GM06990 (cell line): ENCODE measurements at places on chromosomes 13 and 19.

DNA sequence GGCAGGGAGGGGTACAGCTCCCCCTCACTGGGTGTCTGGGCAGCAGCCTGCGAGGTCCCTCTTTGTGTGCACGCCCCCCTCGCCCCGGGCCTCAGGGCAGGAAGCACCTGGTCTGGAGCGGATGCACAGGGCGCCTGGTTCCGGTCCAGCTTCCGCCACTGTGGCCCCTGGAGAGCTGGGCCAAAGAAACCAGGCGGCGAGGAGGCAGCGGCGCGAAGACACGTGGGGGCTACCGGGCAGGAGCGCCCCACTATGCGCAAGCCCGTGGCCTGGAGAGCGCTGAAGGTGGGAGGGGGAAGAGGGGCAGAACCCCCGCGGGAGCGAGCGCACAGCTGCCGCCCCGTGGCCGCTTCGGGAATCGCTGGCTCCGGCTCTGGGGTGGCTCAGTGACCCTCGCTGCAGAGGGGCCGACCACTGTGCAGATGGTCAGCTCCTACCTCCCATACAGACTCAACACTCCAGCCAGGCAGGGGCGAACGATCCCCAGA is 1.7 kb upstream of the LYL1 start:
- peak; percentile 90 for DNase-seq

GRCh38 chr19:55341171-55341588 is 1.5 kb downstream of the KMT5C start:
- peak; percentile 54 for DNase-seq

DNA sequence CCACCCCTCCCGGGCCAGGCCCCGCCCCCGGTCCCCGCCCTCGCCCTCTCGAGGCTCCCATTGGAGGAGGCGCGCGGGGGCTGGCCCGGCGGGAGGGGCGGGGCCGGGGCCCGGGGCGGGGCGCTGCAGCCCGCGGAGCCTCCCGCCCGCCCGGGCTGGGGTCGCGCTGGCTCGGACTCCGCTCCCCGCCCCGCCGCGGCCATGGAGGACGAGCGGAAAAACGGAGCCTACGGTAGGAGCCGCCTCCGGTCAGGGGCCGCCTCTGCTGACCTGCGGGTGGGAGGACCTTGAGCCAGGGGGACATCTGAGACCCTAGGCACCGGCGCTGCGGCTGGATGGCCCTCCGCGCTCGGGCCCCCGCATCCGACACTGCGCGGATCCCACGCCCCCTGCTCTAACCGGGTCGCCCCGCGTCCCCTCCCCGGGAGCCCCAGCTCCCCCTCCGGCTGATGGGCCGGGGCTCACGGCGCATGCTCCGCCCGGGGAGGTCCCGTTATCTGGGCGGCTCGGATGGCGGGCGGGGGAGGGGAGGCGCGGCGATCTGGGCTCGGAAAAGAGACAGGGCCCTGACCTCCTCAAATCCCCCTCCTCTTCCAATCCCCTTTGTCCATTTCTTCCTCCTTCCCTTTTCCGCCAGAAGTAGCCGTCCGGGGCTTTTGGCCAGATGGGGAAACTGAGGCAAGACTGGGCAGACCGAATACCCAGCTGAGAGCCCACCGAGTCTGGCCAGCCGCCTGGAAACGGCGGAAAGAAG is 15.4 kb upstream of the AP1M2 start:
- DNase-seq, result peak; percentile 86

- no peak for DNase-seq
These were observed 94.3 kb upstream of the PABPC3 start for GRCh38 chr13:25001476-25002206.

DNA sequence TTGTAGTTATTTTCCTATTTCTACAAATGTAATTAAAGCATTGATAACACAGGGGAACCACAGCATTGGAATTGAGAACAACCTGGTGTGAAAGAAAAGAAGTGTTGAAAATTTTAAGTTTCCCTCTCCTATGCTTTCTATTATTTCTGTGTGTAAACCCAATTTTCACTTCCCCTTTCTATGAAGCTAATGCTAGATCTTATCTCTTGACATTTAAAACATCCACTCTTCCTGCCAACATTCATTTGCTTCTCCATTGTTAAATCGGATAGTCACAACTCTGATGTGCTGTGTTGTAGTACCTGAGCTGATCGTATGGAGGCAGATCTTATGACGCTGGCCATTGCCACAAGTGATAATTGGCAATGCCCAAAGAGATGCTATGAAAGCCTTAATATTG is 203.0 kb downstream of the ITGBL1 start:
- DNase-seq, result no peak

- no peak for DNase-seq
These were observed at the start of gene DLEU7 for GRCh38 chr13:50843257-50844083. TSS of gene DLEU7 (minus strand) at chr13:50843692. CDS start at chr13:50843646, 46 bp downstream.

GRCh38 chr13:62320129-62321108 is 904.8 kb upstream of the PCDH20 start:
- DNase-seq, result peak; percentile 25

DNA sequence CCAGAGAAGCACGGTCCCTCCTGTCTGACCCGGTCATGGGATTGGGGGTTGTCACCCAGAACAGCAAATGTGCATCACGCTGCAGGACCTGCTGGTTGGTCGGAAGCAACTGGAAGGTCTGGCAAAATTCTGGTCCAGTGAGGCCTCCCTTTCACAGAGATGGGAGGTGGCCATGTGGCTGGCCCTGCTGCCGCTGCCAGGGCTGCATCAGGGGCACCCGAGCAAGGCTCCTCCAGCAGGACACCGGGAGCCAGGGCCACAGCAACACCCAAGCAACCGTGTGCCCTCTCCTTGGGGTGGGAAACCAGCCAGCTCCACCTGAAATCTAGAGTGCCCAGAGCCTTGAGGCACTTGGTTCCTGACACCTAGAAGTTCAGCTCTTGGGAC is 11.5 kb upstream of the GAS6 start:
- DNase-seq, result no peak

DNA sequence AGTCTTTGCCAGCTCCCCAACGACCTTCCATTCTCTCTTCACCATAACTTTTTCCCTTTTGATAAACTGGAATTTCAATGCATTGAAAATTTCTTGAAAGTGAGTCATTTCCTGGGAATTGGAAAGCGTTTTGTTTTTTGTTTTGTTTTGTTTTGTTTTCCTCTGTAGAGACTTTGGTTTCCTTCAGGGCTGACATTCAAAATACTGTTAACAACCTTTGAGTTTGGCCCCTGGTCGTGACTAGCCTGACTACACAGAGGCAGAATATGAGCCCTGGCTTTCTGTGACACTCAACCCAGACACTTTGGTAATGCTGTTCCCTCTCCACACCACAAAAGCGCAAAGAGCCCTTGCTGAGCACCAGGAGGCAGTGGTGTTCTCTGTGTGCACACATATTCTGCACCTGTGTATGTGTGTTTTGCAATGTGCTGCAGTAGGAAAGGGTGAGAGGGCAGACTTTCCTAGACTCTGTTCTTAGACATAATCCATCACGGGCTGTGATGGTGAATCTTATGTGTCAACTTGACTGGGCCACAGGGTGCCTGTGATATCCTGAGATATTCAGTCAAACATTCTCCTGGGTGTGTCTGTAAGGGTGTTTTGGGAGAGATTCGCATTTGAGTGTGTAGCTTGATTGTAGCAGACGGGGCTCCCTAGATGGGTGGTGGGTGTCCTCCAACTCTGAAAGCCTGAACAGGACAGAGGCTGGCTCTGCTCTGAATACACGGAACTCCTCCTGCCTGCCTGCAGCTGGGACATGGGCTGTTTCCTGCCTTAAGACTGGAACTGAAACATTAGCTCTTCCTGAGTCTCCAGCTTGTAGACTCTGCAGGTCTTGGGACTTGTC is 29.5 kb upstream of the ANKRD10 start:
- no peak for DNase-seq

GRCh38 chr19:28884786-28885476 is 328.0 kb downstream of the UQCRFS1 start:
- no peak for DNase-seq

GRCh38 chr13:97540696-97541095 is 106.7 kb downstream of the RAP2A start:
- no peak for DNase-seq

GRCh38 chr19:33878910-33879810 is 82.5 kb downstream of the KCTD15 start:
- no peak for DNase-seq

DNA sequence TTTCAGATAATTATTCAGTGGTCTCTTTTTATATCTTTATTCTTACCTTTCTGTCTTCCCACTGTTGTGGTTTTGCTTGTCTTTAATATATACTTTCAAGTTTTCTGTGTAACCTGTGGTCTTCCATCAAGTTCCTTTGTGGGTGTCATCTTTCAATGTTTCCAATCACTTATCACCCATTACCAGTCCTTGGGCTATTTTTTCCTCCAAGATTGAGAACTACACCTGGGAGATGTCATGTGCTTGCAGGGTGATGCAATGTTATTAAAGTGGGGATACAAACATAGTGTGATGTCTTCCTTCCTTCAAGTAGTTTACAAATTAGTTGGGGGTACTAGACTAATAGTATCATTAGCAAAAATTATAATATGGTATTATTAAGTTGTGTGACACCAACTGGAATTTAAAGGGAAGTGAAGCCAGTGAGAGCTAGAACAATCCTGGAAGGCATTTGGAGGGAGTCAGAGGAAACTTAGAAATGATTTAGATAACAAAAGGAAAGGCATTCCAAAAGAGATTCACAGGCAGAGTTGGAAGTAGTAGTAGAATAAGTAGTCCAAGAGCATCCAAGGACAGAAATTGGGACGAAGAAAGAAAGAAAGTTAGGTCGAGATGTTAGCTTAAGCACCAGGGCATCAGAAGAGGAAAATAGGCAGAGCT is 3.4 kb downstream of the FNDC3A start:
- DNase-seq, result no peak

DNA sequence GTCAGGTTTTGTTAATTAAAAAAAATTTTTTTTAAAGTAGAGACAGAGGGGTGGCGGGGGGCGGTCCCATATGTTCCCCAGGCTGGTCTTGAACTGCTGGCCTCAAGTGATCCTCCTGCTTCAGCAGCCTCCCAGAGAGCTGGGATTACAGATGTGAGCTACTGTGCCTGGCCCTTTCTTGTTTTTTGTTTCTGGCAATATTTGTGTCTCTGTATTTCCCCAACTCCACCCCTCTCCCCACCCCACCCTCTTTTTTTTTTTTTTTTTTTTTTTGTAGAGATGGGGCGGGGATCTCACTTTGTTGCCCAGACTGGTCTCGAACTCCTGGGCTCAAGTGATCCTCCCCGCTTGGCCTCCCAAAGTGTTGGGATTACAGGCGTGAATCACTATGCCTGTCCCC is 600 bp upstream of the CAPN12 start:
- DNase-seq, result no peak

DNA sequence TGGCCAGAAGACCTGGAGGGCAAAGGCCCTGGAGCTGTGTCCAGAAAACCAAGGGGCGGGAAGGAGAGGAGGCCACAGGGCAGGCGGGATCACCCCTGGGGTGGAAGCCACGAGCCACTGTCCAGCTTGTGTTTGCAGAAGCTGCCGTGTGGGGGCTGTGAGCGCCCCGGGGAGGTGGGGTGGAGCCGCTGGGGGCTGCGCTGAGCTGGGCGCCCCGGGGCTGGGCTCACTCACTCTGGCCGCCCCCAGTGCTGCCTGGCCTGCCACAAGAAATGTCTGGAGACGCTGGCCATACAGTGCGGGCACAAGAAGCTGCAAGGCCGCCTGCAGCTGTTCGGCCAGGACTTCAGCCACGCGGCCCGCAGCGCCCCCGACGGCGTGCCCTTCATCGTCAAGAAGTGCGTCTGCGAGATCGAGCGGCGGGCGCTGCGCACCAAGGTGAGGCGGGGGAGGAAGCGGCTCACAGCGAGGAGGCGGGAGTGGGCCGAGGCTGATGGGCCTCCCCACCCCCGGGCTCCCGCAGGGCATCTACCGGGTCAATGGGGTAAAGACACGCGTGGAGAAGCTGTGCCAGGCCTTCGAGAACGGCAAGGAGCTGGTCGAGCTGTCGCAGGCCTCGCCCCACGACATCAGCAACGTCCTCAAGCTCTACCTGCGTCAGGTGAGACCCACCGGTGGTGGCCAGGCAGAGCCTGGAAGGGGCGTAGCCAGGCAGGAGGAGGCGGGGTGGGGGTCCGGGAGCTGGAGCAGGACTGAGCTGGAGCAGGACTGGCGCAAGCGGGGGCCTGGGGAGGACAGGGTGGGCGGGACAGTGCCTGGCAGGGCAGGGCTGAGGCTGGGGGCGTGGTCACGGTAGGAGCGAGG is 13.6 kb downstream of the POLR2E start:
- DNase-seq, result no peak

DNA sequence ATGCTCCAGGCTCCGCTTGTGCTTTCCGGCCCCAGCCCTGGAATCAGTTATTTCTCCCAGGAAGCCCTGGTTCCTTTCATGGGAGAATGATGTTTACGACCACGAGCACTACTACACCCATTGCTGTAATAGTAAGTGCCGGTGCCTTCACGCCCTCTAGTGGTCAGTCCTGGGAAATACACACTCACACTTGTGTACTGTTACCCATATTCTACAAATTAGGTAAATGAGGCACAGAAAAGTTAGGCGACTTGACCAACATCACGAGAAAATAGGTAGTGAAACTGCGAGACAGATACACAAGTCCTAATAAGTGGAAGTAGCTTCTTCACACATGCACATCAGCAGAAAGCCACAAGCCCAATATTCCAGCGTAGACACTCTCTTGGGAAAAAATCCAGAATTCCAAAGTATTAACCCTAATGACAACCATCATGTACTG is 21.7 kb downstream of the CEACAM21 start:
- peak; percentile 37 for DNase-seq

DNA sequence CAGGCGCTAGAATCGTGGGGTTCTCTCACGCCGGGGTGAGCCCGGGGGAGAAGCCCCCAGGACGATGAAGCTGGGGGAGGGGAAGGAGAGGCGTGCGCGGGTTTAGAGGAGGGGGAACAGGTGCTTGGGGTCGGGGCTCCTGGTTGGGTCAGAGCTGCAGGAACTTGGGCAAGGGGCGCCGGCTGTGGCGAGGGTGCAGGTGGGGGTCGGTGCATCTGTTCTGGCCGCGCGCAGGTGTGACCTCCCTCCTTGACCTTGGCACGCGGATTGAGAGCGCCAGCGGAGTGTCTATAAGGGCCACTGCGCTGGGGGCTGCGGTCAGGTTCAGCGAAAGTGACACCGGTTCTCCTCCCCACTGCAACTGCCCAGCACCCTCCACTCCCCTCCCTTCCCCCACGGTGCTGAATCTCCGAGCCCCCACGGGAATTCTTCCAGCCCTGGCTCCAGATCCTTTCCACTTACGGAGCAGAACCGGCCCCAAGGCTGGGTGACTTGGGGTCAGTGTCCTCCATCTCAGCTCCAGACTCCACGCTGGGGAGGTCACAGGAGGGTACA is 618 bp downstream of the TMEM38A start:
- peak; percentile 71 for DNase-seq

DNA sequence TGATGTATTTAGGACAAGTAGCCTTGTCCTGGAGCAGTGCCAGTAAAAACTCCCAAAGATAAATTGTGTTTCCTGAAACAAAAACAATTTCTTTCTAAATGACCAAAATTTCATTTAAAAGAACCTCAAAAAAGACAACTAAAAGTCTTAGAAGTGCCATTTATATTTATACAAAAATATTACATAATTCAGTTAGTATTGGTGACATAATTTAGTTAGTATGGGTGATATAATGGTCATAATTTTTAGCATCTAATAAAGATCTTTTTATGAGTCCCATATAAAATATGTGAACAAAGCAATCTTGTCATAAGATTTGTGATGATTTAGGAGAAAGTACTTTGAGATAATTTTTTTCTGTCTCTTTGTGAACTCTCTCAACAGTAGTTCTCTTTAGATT is 76.0 kb downstream of the ELF1 start:
- no peak for DNase-seq
